ENCODE measurements at places on chromosomes 1 and 21.

DNA sequence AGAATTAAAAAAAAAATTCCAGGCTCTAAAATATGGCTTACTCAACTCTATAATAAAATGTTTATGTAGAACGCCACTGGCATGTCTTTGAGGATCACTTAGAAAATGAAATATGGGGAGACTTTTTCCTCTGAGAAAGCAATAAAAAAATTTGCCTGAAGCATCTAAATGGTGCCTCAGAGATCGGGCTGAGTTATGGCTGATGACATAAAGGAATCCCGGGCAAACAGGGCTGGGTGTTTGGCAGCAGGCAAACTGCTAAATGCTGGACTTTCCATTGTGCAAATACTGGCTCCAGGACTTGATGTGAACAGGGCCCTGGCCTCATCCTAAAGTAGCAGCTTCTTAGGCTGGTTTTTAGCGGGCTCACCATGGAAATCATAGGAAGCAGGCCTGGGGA lies 44.5 kb upstream of the C1orf87 start:
- peak; percentile 19 for DNase-seq

DNA sequence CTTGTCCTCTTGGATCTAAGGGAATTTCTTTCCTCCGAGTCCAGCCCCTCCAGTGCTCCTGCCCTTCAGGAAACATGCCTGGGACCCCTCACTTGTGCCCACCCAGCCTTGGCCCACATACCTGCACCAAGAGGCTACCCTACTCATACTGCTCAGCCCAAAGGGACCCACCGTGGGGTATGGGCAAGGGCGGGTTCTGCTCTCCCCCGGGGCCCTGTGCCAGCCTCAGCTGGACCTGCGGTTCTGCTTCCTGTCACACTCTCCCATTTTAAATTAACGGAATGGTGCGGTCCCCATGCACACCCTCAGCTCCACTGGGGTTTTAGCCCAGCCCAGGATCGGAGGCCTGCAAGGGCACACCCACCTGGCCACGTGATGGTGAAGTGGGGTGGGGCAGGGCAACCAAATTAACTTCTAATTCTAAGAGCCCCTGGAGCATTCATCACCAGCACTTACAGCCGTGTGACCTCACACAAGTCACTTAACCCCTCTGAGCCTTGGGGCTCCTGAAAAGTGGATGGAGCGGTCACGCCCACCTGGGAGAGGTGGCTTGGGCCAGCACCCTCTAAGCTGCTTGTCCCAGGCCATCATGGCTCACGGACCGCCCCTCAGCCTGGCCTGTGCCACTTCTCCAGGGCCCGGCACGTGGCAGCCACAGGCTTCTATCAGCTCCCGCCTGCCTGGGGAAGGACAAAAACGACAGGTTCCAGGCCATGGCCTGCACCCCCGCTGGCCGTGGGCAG lies 28.3 kb downstream of the TP73 start:
- no peak for DNase-seq

- no peak for DNase-seq
Observed at GRCh38 chr1:101460739-101461138, 223.9 kb downstream of the S1PR1 start.

DNA sequence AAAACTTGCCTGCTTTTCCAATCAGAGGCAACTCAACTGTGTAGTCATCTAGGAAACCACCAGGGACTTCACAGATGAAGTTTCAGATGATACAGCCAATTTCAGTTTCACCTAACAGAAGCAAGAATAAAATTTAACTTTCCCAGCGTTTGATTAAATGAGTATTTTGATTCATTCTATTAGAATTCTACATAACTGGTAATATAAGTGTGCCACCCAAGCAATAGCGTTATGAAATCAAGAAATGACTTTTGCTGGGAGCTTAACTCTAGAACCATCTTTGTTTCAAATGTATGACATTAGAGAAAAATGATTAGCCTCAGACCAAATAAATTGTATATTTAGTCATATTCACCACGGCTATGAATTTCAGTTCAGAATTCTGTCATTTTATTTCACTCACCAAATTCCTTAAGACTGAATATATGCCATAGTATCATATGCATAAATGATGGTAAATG lies 239.3 kb downstream of the NRIP1 start:
- no peak for DNase-seq

GRCh38 chr1:61463220-61463619 lies 261.7 kb downstream of the TM2D1 start:
- DNase-seq: no peak

- no peak for DNase-seq
Observed at GRCh38 chr1:228353601-228354371, 52.8 kb downstream of the TRIM11 start.

DNA sequence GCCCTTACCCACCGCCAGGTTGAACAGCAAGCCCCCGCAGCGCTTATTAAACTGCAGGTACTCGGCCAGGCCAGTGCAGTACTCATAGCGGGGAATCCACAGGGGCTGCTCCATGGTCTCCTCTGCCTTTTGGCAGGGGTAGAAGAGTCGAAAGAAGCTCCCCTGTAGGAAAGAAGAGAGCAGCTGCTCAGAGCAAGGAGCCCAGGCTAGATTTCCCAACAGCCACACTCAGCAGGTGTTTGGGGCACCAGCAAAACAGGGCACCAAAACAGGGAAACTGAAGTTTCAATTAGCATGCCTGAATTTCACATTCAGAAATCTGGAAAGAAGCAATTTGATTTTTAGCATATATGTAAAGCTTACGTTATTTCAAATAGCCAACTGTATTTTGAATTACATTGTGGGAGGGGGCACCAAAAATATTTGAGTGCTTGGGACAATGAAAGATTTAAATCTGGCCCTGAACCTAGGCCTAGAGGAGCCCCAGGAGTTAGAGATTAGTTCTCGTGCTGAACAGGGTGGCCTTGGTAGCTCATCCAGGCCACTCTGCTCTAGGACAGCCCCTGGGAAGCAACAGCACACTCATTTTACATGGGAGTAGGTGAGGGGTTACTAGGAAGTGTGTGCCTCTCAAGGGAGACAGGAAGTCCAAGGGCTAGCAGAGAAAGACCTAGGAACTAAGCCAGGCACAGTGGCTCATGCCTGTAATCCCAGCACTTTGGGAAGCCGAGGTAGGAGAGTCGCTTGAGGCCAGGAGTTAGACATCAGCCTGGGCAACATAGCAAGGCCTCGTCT lies 8.2 kb downstream of the PAFAH2 start:
- no peak for DNase-seq

DNA sequence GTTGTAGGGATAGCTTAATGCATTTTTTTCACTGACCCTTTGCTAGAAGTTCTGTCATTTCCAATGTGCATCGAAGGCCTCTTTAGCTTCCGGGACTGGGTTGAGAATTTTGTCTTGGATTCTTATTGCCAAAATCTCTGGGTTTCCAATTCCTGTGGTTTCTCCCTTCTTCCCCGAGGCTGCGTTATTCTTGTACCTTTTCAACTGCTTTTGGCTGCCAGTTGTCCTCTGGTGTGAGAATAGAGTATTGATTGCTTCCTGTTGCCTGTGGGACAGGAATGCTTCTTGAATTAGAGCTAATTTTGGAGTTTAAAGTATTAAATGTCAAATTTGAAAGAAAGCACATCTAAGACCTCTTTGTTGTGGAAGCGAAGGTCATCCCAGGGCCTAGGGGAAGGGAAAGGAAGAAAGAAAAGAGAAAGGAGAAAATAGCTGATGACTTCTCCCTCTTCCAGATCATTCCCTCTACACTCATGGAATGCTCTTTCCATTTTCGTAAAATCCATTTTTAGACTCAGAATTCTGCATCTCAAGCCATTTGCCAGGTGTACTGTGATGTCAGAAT lies 21.1 kb downstream of the HUNK start:
- DNase-seq: no peak

DNA sequence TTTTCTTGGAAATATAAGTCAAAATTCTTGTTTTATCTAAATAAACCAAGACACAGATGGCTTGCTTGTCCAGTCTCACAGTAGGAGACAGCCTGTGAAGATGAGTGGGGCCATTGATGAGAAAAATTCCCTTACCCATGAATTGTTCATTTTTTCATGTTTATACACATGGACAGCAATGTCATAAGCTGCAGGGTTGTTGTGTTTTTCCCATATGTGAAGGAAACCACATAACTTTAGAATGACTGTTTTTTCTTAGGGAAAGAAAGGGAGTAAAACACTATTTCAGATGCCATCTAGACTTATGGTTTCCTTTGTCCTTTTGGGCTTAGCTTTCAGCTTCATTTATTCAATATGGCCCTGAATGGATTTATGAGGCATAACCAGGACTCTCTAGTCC lies 622.5 kb upstream of the NR5A2 start:
- DNase-seq: no peak

DNA sequence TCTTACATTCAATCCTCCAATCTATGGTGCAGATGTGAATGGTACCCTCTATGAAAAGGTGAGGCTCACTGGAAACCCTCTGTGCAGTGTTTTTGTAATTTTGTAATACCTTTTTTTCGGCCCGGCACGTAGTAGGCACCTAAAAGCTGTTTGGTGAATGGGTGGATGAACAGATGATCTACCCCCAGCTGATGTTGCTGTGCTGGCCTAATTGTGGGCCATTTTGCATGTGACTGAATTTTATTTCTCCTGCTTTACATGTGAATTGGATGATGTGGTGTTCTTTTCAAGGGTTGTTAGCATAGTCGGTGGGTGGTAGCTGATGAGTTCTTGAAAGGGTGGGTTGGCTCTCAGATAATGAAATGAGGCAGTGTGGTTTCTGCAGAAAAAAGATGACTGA lies 10.4 kb downstream of the KDM4A start:
- no peak for DNase-seq

DNA sequence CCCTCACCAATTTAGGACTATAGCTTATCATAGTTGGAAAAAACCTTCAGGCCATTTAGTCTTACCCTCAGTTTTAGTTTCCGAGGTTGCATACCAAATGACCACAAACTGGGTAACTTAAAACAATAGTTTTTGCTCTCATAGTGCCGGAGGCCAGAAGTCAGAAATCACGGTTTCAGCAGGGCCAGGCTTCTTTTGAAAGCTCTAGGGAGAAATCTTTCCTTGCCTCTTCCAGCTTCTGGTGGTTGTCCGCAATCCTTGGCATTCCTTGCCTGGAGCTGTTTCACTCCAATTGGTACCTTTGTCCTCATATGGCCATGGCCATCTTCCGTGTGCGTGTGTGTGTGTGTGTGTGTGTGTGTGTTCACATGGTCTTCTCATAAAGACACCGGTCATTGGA lies 12.4 kb upstream of the PLXNA2 start:
- DNase-seq: no peak

GRCh38 chr1:36520056-36520455 lies 37.3 kb upstream of the CSF3R start:
- DNase-seq: no peak

GRCh38 chr21:41764558-41765419 lies 2.1 kb downstream of the RIPK4 start:
- no peak for DNase-seq

DNA sequence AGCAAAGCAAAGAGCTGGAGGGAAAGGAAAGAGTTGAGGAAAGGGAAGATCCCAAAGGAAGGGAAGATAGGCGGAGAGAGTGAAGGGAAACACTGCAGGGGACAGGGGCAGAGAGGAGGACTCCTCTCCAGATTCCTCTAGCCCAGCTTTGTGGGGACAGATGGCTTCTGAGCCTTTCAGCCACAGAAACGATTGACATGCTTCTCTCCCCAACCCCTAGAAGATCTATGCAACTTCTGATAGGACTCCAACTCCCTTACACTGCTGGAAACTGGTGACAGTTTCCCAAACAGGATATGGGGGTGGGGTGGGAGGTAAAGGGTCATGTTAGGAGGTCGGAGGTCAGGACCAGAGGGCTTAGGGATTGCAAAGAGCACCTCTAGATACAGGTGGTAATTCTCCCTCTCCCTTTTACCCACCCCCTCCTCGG lies 6.5 kb downstream of the MEX3A start:
- no peak for DNase-seq

DNA sequence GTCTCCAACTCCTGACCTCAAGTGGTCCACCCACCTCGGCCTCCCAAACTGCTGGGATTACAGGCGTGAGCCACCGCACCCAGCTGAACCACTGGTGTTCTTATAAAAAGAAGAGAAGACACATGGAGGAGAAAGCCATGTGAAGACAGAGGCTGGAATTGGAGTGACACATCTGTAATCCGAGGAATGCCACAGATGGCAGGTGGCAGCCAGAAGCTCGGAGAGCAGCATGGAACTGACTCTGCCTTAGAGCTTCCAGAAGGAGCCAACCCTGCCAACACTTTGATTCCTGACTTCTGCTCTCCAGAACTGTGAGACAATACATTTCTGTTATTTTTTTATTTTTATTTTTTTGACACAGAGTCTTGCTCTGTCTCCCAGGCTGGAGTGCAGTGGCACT lies 59.0 kb upstream of the ATP2B4 start:
- DNase-seq: no peak

DNA sequence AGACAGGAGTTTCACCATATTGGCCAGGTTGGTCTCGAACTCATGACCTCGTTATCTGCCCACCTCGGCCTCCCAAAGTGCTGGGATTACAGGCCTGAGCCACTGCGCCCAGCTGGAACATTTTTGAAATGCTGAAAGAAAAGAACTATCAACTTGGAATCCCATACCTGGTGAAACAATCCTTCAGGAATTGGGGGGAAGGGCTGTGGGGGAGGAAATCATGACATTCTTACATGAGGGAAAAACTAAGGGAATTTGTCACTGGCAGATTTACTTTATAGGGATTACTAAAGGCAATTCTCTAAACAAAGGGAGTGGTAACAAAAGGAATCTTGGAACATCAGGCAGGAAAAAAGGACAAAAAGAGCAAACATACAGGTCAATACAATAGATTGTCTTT lies 25.8 kb downstream of the NDUFS5 start:
- no peak for DNase-seq

DNA sequence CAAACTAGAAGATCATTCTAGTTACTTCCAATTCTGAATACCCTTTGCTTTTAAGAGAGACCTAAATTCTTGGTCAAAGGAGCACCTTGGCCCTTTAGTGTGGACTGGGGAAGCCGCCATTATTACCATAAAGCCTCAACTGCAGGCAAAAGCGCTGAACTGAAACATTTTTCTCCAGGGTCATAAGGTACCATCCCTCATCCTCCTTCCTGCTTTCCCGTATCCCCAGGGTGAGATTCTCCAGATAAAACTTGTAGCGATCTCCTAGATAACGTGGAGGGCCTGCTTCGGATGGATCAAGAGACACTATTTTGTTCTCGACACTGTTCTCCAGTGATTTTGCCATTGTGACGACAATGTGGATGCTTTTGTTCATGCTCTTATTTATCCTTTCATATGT lies 9.8 kb downstream of the SLAMF1 start:
- no peak for DNase-seq

DNA sequence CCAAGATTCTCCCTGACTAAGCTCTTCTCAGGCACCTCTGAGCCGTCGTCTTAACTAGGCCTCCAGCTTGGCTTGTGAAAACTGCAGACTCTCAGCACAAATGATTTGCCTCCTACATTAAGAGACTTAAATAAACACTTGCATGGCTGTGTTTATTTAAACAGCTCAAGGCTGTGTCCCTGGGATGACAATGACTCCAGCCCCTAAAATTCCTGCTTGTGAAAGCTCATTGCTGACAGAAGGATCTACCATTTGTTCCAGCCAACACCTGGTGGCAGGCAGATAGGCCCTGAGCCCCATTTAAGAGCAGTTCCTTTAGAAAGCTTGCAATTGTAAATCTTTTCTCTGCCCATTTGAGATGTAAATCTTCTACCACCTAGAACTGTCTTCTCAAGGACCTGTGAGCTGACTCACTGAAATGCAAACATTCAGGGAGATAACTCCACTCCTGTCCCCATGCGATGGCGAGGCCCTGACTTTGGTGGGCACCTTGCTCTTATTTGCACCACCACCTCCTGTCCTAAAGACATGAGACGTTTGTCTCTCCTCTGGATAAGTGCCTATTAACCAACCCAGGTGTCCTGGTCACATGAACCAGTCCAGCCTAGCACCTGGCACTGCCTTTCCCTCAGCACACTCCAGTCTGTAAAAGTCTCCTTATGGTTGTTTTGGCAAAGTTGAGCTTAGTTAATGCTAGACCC lies 15.1 kb upstream of the PCP4 start:
- DNase-seq: no peak

- DNase-seq: no peak
Observed at GRCh38 chr1:234047123-234047522, 142.6 kb downstream of the SLC35F3 start.

Measured in muscle of back (tissue), 13 donors.